ENCODE measurements at places on chromosomes 7 and 10.
A peak's percentile ranks its signal among the peaks of the same experiment; 100 is the strongest.

DNA sequence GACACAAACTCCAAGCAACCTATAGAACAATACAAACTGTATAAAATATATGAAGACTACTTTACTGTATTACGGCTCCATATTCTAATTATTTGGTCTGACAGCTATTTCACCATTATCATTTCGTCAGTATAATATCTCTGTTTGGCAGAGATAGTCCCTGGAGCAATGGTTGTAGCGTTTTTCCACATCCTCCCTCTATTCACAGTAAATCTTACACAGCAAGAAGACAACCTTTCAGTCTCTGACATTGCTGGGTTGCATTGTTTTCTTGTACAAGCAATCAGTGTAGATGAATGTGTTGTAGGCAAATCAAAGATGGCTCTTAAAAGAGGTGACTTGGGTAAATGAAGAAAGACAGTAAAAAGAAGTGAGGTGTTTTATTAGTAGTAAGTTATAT, 105.6 kb upstream of the PLXDC2 start:
- no peak for DNase-seq

- no peak for DNase-seq
Measured at GRCh38 chr7:121369462-121369861, 26.6 kb downstream of the FAM3C start.

- no peak for DNase-seq
Measured at GRCh38 chr10:124091646-124092249, 1.6 kb downstream of the CHST15 start.

- DNase-seq, result no peak
Measured at GRCh38 chr10:61906562-61906901, 5.0 kb downstream of the ARID5B start.

DNA sequence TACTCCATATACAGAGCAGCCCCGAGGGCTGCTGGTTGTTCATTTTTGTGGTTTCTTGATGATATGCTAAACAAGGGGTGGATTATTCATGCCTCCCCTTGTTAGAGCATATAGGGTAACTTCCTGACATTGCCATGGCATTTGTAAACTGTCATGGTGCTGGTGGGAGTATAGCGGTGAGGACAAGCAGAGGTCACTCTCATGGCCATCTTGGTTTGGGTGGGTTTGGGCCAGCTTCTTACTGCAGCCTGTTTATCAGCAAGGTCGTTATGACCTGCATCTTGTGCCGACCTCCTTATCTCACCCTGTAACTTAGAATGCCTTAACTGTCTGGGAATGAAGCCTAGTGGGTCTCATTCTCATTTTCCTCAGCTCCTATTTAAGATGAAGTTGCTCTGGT, 31.3 kb downstream of the GNAT3 start:
- peak; percentile 73 for DNase-seq

DNA sequence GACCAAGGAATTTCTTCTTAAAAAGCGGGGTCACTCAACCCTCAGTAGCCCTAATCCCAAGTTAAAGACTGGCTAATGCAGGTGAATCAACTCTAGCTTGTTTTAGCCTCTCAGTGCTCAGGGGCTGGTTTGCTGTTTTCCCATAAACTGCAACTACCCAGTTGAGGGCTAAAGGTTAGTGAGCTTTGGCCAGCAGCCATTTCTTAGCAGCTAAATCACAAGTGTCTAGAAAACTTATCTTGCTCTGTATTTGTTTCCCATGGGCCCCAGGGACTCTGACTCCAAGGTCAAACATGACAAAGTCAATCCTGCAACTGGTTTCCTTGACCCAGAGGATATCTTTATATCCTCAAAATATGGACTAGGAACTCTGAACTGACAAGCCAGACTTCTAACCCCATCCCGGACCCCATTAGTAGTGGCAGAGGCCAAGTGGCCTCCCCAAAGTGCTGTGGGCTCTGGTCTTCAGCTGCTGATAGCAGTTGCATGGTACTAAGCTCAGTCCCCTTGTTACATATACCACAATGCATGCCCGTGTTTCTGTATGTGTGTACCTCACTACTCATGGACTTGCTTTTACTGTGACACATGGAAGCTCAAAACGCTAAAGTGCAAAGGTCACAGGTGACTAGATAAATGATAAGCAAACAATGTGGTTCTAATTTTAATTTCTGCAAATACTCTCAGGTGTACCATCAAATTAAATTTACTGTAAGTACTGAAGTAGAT, 793.0 kb upstream of the IGFBP3 start:
- DNase-seq, result no peak

- DNase-seq, result no peak
Measured at GRCh38 chr7:23482686-23483085, 12.4 kb upstream of the IGF2BP3 start.

GRCh38 chr10:132593900-132594876, 56.6 kb downstream of the INPP5A start:
- DNase-seq, result no peak

- DNase-seq, result no peak
Measured at GRCh38 chr10:105042906-105043552, 401.9 kb downstream of the SORCS3 start.

GRCh38 chr7:87151729-87152111, 533 bp upstream of the DMTF1 start:
- no peak for DNase-seq

DNA sequence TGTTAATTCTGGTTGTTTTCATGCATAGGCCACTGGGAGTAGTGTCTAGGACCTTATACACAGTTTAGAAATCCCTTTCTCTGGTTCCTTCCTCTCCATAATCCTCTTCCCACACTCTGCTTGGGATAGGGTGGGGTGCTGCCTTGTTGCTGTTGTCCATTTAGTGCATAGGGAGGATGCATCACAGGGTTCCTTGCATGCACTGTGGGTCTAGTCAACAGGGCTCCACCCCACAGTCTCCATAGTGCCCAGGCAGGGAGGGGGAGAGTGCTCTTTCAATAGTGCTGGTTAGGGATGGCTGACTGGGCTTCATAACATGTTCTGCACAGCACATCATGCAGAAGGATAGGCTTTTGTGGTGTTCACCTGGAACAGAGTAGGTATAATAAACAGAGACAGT, 81.1 kb downstream of the ARHGAP12 start:
- no peak for DNase-seq

DNA sequence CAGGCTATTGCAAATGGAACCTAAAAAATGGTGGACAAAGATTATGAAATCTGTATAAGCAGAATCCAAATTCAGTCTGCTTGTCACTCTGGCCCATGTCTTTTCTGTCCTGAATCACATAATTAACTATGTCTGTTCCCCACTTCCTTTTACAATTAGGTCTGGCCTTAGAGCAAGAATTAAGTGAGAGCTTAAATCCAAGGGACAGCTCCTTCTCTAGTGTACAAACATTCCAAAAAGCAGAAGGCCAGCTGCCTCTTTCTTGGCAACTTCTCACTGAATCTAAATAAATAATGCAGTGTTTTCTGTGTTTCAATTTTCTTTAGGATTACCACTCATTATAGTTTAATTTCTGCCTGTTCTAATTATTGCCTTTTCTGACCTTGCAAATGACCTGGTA, 39.3 kb upstream of the NEBL start:
- no peak for DNase-seq

DNA sequence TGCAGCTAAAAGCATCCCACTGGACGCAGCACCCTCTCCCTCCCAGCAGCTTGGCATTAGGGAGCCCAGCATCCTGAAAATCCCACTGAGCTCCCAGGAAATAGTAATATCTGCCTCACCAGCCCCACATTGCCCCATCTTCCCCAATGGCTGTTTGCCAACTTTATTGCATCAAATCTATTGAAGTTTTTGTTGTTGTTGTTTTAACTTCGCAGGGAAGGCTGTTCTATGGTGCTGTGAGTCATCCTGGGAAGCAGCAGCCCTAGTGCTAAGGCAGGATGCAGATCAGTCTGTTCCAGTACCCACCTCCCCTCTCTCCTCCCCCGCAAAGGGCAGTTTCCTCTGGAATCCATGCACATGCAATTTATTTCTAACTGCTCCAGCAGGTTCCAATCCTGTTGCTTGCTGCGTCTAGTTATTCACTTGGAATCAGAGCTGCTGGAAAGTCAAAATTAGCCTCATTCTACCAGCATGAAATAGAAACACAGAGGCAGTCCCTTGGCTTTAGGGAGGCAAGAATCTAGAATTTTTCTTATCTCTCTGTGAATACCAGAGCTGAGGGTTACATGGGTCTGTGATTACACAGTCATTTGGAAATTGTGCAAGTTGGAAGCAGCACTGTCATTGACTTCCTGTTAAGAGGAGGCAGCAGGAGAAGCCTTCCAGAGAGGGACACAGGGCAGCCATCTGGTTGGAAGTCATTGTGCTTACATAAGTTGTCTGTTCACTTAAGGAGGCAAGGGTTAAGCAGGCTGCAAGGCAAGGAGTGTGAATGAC, 115.9 kb upstream of the CACUL1 start:
- peak; percentile 59 for DNase-seq

DNA sequence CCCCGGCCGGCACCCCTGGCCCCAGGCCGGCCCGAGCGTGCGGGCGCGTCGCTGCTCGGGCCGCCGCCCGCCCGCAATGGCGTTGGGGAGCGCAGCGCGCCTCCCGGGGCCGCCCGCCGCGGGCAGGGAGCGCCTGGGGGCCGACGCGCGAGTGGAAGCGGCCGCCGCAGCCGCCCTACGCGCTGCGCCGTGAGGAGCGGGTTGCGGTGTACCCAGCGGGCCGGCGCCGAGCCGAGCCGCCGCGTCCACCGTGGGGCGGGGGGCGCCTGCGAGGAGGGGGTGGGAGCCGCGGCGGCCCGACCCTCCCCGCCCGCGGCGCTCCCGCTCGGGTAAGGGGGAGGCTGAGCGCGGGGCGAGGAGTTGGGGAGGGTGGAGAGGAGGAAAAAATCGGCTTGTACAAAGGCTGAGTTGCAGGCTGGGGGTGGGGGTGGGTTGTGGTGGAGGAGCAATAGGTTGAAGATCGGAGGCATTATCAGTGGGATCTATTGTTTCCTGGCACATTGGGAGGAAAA, 473 bp downstream of the PPP1R9A start:
- no peak for DNase-seq

- DNase-seq, result no peak
Measured at GRCh38 chr7:39410582-39410981, 155.6 kb upstream of the YAE1 start.

GRCh38 chr10:29994811-29995210, 64.6 kb downstream of the JCAD start:
- peak; percentile 2 for DNase-seq

DNA sequence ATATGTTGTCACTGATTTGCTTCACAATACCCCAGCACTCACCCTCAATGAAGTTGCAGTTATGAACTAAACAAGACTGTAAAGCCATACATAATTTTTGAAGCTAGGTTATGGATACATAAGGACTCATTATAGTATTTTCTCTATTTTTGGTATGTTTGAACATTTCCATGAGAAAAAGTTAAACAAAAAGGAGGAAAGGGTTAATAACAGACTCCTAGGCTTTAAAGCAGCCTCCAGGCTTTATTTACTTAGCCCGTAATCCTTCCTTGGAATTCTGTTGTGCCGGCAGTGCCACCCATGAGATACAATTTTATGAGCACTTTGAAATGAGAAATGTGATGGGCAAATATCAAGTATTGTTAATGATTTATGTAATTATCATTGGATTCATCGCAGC, 2.1 kb upstream of the DENND11 start:
- DNase-seq, result no peak

DNA sequence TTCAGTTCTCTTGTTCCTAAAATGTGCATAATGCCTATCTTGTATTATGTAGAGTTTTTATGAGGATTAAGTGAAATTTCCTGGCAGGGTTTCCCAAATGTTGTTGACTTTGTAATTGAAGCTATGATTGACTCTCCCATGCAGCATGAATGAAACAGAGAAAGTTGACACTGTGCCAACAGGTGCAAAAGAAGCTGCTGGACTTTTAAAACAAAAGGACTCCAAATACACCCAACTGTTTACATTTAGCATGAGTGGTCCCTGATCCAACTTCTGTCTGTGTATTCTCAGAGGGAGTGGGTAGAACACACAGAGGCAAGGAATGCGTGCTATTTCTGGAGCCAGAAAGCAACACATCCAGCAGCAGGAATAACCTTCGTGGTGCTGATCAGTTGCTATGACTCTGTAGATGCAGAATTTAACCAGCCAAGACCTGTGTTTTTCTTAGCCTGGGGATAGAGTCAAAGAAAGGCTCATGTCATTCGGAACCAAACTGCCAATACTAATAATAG, 14.4 kb upstream of the RBM20 start:
- no peak for DNase-seq

DNA sequence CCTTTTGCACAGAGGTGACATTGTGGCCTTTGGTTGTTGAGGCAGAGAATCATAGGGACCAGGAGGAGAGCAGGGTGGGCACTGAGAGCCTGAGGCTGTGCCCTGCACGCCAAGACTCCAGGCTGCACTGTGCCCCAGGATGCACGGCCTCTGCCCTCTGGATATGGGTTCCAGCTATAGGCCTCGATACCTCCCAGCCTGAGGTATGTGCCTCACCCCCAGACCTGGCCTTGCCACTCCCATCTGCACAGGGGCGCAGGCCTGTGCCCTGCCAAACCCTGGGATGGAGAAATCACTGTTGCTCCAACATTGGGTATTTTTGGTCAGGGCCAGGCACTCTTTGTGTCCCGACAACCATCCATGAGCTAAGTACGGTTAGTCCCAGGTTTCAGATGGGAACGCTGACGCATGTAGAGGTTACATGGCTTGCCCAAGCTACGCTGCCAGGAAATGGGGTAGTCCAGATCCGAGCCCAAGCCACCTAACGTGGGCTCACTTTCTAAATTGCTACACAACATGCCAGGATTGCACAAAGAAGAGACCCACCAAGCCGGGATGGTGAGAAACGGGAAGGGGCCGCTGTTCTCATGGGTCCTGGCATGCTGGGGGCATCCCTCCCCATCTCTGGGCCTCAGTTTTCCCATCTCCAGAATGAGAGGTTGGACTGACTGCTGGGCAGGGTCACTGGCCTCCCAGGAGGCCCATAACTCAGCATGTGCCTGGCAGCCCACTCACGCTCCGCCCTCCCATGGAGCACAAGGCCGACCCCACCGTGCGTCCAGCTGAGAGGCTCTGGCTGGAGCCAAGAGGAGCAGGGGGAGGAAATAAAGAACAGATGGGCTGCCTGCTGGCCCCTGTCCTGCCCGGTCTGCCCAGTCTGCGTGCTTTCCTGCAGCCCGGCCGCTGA, 44.2 kb downstream of the ZCCHC24 start:
- DNase-seq, result no peak

DNA sequence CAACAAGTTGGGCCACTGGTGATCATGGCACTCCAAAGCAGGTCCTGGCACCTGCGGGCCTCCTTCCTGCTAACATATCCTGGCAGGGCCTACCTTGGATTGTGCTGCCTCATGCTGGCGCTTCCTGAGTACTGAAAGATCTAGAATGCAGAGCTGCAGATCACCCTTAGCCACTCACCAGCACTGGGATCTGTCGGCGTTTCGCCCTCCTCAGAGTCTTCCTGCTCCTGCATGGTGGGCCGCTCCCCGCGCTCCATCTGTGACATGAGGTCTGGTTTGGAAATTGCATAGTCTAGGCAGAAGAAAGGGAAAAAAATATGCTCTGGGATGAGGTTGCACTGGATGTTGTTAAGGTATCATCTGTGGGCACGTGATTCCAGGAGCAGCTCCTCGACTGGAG, 10.0 kb downstream of the ZNF777 start:
- DNase-seq, result no peak

DNA sequence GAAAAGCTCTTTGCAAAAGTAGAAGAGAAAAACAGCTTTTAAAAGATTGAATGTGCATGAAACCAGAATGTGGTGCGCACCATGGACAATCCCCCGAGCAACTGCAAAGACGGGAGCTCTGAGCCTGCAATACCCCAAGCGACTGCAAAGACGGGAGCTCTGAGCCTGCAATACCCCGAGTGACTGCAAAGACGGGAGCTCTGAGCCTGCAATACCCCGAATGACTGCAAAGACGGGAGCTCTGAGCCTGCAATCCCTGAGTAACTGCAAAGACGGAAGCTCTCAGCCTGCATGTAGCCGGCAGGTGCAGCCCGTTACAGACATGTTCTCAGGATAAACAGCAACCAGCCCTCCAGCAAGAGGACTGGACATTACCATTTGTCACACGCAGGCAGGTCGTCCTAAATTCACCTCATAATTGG, 6.2 kb downstream of the ZNF775 start:
- DNase-seq, result no peak

Measured in OCI-M1 (cell line).